CD8-positive, alpha-beta memory T cell (primary cell): ENCODE measurements at places on chromosomes 4 and X. TPM values are rescaled to one million over a fixed set of nuclear protein-coding genes. Genes with fewer than 3 reads are reported as not detected.

The ADH1A gene
- total RNA-seq, result not detected

DNA sequence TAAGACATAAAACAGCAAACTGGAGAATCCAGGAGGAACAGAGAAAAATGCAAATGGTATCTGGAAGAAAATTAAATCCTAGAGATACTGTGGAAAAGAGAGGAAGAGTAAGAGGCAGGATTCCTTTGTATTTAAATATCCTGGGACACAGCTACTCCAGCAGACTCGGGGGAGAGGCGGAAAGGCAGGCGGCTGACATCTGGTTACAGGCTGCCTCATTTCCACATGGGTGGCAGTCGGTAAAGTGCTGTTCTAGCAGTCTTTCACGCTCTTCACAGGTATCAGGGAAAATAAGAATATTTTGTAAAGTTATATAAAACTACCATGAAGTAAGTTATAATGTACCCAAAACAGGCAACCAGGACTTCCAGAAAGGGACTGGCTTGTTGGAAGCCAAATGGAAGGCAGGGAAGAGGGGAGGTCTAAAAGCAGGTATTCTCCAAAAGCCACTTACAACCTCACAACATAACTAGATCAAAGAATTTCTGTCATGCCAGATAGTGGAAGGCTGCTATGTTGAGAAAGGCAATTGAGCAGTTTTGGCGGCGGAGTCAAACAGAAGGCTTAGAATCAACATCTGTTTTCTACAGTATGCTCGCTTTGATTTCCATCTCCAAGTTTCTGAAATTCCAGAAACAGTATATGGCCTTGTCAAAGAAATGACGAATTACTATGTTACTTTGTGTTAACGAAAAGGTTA is 1.3 kb upstream of the TIGD2 start:
- DNase-seq, result no peak

GRCh38 chr4:158521484-158522088 is at the start of gene RXFP1:
RXFP1 (plus strand) TSS chr4:158521882; CDS start chr4:158521977, 95 bp downstream.
- DNase-seq, result no peak

The SSX1 gene
- not detected for total RNA-seq

GRCh38 chr4:169185133-169185956 is 85.4 kb downstream of the SH3RF1 start:
- no peak for DNase-seq

DNA sequence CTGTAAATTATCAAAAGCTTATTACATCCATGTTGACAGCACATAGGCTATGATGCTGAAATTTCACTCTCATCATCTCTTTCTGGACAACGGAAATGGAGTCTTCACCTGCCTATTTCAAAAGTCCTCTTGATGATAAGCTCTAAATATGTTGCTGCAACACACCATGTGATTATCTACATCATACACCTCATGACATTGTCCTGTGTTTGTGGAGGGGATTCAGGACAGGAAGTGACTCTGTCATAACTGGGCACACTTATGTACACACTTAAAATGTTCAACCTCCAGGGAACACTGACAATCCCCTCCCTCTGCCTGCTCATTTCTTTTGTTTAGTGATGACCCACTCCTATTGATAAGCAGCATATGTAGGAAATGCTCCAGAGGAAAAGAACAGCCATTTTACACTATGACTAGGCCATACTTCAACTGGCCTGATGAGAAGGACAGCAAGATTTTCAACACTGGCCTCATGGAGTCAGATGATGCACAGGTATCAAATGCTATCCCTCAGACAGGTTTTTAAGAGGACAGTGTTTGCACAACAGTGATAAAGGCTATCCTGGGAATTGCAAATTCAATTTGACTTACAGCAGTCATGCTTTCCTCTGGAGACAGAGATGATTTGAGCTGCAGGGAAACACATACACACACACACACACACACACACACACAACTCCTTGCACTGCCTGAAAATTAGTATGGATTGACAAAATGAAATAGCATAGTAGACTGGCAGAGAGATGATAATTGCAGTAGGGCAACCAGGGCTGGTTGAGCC is 163.3 kb upstream of the RASGEF1B start:
- no peak for DNase-seq

GRCh38 chrX:36930491-36930890 is 77.7 kb upstream of the FAM47C start:
- DNase-seq, result no peak

DNA sequence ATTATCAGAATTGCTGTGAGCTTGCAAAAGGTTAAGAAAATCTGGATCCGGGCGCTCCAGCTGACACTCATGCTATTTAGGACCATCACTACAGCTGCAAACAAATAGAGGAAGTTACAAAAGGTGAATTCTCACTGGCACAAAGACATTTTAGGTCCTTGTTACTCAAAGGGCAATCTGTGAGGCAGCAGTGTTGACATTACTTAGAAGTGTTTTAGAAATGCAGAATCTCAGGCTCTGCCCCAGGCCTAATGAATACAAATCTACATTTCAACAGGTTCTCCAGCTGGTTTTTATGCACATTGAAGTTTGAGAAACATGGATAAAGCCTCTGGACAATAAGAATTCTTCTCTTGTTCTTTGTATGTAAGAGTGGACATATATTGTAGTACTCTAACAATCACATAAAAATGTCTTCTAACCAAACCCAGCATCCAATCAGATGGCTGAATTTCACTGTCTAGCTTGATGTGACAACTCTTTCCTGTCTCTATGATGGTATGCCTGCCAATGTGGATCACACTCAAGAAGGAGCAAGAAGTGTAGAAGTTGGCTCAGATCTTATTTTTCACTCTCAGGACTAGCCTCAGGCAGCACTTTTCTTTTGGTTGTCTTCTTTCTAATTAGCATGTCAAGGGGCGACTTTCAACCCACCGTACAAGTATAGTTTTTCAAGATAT is 18.8 kb downstream of the SLC7A11 start:
- no peak for DNase-seq

The DKC1 gene
- total RNA-seq, result 219 TPM
